ENCODE measurements at places on chromosomes 11 and 22.

DNA sequence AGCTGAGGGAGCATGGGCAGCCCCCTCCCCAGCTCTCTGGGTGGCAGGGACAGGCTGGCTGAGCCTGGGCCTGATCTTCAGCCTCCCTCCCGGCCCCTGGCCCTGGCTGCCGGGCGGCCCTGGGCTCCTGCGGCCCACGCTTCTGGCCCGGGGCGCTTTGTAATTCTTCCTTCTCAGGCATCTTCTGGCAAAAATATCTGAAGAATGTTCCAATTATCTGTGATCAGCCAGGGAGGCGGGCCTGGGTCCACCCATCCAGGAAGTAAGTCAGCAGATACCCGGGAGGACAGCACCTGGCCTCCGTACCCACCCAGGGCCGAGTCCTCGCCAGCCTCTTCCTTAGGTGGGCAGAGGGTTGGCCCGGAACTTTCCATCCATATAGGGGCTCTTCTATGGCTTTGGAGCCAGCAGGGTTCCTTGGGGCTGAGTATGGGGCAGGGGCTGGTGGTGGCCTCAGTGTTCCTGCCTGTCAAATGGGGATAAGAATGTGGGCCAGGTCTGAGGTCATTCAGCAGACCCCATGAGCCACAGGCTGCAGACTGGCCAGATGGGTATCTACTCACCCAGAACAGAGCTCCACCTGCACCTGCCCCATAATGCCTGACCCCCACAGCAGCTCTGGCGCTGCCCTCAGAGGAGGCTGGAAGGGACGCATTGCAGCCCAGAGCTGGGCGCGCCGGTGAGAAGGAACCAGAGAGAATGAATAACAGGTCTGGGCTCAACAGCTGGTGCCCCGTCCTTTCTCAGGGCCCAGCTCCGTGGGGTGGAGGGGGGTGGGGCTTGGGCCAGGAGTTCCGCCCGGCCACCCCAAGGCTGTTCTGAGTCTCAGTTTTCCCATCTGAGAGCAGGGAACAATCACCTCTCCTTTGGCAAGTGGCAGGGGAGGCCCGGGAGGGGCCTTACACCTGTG is 16.2 kb downstream of the WNT7B start:
- DNase-seq = no peak

DNA sequence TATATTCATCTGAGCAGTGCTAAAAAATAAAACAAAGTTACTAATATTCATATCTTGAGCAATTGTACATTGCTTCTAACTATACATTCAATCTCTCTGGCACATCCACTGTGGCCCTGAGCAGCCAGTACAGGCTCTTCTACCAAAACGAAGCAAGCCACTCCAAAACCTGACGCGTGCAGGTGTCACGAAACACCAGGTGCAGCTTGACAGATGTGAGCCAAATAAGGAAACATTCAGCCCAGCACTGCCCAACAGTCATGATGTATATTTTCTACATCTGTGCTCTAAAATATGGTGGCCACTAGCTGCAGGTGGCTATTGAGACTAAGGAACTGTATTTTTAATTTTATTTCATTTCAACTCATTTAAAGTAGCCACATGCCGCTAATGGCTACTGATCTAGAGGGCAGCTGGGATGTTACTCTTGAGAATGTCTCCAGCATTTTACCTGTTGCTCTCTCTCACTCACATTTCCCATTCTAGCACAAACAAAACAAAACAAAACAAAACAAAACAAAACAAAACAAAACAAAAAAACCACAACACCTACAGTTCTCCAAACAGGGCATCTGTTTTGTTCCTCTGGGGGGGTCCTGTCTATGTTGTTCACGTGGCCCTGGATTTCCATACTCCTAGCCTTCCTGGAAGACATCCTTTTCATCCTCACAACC is 77.7 kb downstream of the LARGE1 start:
- DNase-seq = no peak

GRCh38 chr22:28146401-28147314 is 227.6 kb upstream of the PITPNB start:
- no peak for DNase-seq

GRCh38 chr11:119185981-119186634 is 833 bp downstream of the NHERF4 start:
- DNase-seq = no peak

DNA sequence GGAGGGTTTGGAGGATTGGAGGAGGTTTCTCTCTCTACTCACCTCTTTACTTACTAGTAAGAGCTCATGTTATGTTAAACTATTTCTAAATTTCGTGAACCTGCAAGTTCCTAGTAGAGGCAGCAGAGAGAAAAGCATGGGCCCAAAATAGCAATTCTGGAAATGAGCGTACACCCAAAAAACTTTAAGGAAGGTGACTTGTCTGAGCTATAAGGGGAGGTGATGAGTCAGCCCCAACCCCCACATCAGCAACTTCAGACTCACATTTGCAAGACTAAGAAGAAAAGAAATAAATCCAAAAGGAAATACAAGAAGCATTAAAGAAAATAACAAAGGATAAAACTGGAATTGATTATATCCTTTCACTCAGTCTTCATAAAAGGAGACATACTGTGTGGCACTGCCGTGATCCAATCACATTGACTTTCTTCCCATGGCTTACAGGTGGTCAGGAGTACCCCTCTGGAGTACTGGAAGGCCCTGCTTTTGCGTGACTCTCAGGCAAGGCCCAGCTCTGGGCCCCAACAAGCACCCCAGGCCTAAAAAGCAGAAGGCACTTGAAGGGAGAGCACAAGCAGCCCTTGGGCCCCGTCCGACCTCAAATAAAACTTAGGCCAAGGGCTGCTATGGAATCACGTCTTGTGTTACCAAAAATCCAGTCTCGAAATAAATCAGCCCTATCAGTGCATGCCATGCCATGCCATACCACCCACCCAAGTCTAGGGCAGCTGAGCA is 14.3 kb downstream of the PACSIN2 start:
- no peak for DNase-seq

DNA sequence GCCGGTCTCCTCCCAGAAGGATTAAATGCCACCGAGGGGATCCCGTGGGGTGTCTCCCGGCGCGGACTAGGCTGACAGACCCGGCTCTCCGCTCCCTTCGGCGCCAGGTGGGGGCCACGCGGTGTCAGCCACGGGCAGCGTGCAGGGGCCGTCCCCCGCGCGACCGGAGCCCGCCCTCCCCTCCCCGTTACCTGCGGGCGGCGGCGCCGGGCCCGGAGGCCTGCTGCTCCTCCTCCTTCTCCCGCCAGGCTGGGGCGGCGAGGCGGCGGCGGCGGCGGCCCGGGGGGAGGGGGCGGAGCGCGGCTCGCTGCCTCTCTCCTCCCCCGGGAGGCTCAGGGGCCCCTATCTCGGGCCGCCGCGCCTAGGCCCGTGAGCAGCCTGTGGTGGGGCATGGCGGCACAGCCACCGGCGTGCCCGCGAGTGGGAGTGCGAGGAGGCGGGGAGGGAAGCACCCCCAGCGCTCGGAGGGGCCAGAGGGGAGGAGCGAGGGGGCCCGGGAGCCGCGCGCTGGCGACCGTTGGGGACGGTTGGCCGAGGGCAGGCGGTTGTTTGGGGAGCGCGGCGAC is 450 bp downstream of the ZBTB44 start:
- no peak for DNase-seq

DNA sequence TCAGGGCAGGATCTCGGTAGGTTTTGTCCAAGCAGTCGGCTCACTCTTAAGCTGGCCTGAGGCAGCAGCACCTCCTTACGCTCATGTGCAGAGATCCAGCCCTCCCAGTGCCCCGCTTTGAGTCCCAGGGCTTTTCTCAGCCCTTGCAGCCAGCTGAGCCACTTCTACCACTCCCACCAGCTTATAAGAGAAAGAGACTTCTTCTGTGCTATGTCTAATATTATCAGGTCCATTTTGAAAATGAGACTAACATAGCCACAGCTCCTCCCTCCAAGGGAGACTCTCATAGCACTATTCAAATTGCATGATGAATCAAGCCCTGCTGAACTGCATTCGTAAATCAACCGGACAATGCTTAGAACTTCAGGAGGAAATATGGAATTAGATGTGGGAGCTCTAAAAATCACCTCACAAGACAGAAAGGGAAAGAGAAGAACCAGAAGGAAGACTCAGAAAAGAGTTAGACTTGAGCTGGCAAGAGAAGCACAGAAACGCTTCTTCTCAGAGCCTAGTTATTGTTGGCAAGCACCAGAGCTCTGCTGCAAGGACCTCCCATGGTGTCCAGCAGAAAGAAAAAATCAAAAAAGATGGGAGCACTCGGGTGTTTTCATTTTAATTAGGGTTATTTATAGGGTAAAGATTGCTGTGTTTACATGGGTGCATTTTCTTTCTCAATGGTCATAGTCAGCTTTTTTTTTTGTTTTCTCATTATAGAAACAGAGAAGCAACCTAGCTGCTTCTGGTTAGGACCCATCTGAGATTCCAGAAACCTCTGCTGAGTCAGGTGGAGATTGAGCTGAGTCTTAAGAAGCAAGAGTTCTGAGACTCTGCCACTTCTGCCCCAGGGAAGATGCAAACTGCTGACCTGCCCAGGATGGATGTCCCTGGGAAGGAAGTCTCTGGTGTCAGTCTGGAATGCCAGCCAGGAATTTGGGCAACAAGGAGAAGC is 181.4 kb downstream of the ETS1 start:
- no peak for DNase-seq

DNA sequence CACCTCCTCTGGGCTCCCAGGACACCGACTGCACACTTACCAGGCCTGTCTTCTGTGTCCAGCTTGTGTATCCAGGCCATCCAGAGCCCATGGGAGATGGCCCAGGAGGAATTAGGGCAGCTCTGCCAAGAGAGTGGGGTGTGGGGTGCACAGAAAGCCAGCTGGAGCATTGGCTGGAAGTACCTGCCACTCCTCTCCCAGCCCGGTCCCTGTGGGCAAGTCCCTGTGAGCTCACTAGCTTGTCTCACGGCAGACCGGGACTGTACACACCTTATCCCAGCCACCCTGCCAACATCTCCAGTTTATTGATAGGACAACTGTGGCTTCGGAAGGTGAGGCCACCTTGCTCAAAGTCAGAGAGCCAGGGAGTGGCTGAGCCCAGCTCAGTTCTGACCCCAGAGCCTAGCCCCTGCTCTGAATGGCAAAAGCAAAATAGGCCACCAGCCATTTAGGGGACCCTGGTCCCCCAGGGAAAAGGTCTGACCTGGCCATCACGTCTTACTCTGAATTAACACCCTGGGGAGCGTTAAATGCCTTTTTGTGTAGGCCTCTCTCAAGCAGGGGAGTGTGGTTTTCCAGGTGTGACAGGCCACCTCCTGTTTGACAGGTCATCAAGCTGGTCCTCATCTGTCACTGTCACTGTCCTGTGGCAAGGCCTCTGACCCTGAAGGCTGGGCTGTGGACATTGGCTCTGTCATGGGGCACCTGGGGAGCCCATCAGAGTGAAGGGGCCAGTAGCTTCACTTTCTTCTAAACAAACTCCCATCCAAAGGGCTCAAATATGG is 15.1 kb downstream of the UQCR10 start:
- no peak for DNase-seq

GRCh38 chr11:83006877-83007330 is 64.8 kb downstream of the RAB30 start:
- DNase-seq = no peak

GRCh38 chr22:43743131-43743530 is 69.0 kb downstream of the EFCAB6 start:
- DNase-seq = no peak

GRCh38 chr11:44955015-44955738 is 4.5 kb upstream of the TP53I11 start:
- DNase-seq = no peak

DNA sequence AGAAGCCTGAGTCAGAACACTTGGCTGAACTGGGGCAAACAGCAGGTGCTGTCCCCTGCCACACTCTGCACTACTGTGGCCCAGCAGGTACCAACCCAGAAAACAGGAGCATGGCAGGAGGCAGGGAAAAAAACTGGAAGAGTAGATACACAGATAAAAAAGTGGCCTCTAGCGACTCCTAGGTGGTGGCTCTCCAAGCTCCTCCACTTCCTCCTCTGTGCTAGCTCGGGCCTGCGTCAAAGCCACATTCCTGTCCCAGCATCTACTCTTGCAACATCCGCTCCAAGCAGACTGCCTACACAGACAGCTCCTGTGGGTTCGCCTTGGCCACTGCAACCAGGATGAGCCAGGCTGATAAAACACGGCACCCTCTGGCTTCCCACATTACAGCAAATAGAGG is 6.9 kb downstream of the OR8B12 start:
- no peak for DNase-seq
